ENCODE measurements at places on chromosomes 5 and 9. TPM values are rescaled to one million over a fixed set of nuclear protein-coding genes. Genes with fewer than 3 reads are reported as not detected.

DNA sequence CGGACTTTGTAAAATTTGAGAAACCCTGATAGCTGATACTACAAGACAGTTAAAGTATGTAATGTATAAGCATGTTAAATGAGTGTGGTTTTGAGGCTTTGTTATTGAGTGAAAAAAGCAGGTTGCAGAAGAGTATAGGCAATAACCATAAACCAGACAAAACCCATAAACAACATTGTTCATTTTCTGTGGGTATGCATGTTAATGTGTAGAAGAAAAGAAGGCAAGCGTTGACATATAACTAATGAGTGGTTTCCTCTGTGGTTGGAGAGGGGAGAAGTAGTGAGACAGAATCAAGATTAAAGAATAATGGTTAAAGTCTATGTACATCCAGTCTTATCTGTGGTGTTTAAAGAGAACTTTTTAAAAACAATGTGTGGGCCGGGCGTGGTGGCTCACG lies 26.2 kb downstream of the RAD23B start:
- no peak for DNase-seq

DNA sequence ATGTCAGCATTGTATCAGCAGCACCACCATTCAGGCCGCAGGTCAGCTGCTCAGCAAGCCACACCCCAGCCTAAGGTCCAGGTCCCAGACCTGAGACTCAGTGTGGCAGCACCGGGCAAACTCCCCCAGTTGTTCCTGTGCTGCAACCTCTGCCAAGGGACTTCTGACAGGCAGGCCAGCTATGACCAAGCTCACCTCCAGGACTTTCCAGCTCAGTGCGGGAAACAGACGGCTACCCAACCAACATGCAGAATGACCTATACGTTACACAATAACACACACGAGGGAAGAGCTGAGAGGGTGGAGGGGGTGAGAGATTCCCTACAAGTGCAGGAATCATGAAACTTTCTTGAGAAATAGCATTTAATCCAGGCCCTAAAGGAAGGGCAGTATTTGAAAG lies 143.7 kb downstream of the FSTL4 start:
- no peak for DNase-seq

GRCh38 chr9:132183134-132183533 lies 21.3 kb downstream of the NTNG2 start:
- DNase-seq: no peak

DNA sequence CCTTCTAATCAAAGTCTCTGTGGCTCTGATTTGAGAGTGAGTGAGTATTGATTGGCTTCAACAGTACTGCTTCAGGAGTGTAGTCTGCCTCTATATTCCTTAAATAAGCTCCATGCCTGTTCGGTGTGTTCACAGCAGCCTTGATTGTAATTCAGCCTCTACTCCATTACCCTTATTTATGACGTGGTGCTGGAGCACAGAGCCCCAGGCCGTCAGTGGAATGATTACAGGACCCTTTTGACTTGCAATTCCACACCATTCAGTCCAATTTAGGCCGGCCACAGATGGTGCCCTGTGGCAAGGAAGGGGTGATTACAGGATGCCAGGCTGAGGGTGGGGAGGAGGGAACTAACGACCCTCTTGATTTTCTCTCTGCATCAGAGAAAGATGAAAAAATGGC lies 110.3 kb downstream of the ASTN2 start:
- DNase-seq: no peak

GRCh38 chr5:109329333-109330237 lies 80.2 kb downstream of the PJA2 start:
- DNase-seq: no peak

The CEL gene
- polyA plus RNA-seq: 0.87 TPM

The GBGT1 gene
- 2.6 TPM for polyA plus RNA-seq

The CCDC192 gene
- not detected for polyA plus RNA-seq

DNA sequence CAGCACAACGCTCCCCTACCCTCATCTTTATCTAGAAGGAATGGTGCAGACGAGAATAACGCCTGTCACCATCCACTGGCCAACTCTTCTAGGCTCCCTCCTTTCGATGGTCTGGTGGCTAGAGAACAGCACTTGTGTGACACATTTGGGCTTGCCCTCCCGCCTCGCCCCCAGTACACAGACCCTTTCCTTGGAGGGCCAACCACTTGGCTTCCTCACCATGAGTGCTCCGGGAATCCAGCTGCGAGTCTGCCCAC lies 1.4 kb downstream of the GNAQ start:
- peak; percentile 23 for DNase-seq

GRCh38 chr5:34924462-34924765 lies 4.9 kb upstream of the DNAJC21 start:
- no peak for DNase-seq

The SLC36A2 gene
- not detected for polyA plus RNA-seq

The EPB41L4A gene
- 1.7 TPM for polyA plus RNA-seq

The GZMA gene
- not detected for polyA plus RNA-seq

DNA sequence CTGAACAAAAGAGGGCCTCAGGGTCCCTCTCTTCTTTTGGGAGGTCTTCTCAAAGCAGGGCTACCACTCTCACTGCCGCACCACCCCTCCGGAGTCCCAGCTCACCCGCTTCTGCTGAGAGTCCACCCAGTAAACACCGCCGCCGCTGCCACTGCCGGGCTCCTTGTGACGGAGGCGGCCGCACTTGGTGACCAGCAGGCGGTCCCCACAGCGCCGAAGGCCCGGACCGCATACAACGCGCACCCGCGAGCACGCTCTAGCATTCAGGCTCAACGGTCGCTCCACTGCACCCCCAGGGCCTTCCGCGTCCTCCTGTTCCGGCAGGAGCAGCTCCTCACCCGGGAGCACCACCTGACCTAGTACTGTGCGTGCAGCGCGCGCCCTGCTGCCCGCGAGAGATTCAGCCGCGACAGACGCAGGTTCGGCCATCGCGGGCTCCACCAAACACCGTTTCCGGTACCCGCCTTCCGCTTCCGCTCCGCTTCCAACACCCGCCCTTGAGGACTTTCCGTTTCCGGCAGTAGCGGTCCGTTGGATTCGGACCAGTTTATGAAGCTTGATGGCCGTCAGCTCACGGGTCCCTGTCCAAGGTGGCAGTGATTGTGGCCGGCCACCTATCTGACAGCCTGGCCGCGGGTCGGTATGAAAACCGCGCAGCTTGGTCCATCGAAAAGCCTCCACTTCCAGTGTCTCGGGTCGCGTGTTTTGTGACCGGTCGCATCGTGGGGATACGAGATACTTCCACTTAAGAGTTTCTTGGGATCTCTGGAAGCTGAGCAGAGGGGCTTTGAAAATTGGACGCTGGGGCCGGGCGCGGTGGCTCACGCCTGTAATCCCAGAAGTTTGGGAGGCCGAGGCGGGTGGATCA lies at the start of gene EXOSC3:
Gene EXOSC3 (minus strand): TSS at position 449 of the 868 bp plus-strand sequence. CDS start 20 bp downstream, at position 429.
- peak; percentile 94 for DNase-seq

DNA sequence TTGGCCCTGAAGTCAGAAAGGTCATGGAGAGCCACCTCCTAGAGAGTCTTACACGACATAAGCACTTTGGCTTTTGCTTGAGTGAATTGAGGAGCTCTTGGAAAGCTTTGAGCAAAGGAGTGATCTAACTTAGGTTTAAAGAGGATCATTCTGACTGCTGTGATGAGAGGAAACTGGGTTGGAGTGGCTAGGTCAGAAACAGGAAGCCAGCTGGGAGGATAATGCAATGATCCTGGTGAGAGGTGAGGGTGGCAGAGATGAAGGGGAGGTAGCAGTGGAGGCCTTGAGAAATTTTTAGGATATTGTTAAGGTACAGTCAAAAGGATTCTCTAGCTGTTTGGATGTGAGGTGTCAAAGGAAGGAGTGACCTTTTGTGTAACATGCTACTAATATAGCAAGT lies 32.2 kb upstream of the ROPN1L start:
- DNase-seq: no peak

The NDFIP1 gene
- polyA plus RNA-seq: 57.4 TPM

The TAF11L5 gene
- not detected for polyA plus RNA-seq

- DNase-seq: no peak
These were observed 82.8 kb downstream of the HMCN2 start for GRCh38 chr9:130348341-130348740.

GRCh38 chr9:132099741-132100407 lies 20.2 kb upstream of the MED27 start:
- DNase-seq: no peak

GRCh38 chr5:152838241-152838786 lies 433.2 kb upstream of the NMUR2 start:
- DNase-seq: no peak

DNA sequence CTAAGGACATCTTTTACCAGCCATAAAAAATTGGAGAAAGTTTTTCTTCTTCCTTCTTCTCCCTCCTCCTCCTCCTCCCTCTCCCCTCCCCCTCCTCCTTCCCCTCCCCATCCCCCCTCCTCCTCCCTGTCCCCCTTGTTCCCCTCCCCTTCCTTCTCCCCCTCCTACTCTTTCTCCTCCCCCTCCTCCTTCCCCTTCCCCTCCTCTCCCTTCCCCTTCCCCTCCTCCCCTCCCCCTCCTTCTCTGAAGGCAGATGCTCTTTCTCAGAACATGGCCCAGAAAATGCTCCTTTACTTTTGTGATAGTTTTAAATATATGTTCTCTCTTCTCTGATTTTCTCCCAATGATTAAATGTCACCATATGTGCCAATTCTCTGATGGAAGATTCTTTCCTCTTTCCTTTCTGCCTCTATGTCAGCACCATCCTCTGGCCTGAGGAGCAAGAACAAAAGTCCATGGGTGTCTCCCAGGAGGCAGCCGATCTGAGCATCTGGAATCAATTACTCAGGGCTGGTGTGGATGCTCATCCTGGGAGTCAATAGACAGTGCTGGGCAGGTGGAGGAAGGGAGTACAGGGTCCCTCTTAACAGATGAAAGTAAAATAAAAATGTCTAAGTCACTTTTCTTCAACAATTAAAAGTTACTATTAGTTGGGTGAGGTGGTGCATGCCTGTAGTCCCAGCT lies 63.0 kb upstream of the GNA14 start:
- no peak for DNase-seq

The CD72 gene
- 0.55 TPM for polyA plus RNA-seq

The CDH10 gene
- 0.63 TPM for polyA plus RNA-seq

- no peak for DNase-seq
These were observed 4.8 kb downstream of the ZNF483 start for GRCh38 chr9:111529787-111530186.

DNA sequence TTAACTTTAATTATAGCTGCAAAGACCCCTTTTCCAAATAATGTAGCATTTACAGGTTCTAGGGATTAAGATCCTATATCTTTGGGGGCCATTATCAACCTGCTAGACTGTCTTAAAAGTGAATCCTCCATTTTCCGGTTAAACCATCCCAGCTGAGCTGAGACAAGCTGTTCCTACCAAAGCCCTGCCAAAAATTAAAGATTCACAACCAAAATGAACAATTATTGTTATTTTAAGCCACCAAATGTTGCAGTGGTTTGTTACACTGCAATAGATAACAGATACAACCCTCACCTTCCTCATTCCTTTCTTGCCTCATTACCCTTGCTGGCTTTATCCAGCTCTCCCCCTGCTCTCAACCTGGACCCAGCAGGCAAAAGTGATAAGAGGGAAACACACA lies 343.4 kb downstream of the CDK5RAP2 start:
- DNase-seq: no peak

DNA sequence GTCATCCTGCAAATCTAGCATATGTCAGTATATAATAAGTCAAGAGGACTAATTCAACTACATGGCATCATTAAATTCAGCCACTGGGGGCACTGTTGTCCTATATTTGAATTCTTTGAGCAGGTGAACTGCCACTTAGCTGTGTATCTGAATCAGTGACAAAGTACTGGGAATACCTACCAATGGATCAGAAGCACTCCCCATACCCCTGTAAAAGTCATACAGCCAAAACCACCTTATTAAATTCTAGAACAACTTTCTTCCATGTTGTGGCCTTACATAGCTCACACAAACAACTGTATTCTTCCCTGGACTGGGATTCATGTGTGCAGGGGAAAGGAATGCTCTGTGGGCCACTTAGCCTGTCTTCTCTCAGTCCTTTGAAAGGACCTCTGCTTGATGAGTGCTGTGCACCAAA lies 57.4 kb upstream of the PLPP6 start:
- DNase-seq: peak; percentile 75

DNA sequence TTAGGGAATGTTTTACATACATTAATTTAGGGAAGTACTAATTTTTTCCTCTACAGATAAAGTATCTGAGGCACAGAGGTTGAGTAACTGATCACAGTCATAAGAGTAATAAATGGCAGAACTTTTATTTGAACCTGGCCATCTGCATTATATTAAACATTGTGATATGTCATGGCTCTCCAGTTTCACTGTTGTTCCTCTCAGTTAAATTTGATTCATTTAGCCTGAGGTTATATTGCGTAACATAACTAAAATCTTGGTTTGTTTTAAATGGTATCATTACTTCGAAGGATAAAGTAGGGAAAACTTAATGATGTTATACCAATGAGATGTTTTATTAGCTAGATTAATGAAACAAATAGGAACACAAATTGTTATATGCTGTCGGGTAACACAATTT lies 284.4 kb downstream of the KDM4C start:
- no peak for DNase-seq

GRCh38 chr9:101791938-101792337 lies 53.5 kb upstream of the GRIN3A start:
- peak; percentile 56 for DNase-seq

- no peak for DNase-seq
These were observed 243.8 kb upstream of the IRX4 start for GRCh38 chr5:2126512-2126911.

- no peak for DNase-seq
These were observed 240.2 kb downstream of the FBXL17 start for GRCh38 chr5:108141676-108142075.

The FBP1 gene
- polyA plus RNA-seq: not detected

DNA sequence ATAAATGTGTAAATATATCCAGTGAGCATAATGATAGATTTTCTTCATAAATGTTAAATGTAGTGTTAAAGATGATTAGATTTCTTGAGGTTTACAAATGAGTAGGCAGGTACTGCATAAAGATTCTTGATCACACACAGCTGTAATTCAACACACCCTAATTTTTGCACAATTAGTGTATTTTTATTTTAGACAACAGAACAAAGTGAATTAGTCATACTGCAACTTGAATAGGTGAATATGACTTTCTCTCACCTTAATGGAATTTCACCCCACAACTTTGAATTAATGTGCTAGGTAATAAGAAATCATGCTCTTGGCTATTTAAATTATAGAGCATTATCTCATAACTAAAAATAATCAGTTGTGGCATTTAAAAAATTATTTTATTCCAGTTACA lies 795.7 kb upstream of the ACO1 start:
- DNase-seq: no peak

The EMB gene
- polyA plus RNA-seq: 4.6 TPM

The EIF4E1B gene
- not detected for polyA plus RNA-seq

GRCh38 chr5:156407251-156407650 lies 80.3 kb downstream of the SGCD start:
- DNase-seq: peak; percentile 9

GRCh38 chr5:9547122-9547947 lies 1.5 kb upstream of the SEMA5A start:
- no peak for DNase-seq

Measured in A549 (cell line).